Glomerular endothelial cell (primary cell): ENCODE measurements at places on chromosomes 16 and 17. TPM values are rescaled to one million over a fixed set of nuclear protein-coding genes. Genes with fewer than 3 reads are reported as not detected.

The GUCY2D gene
- total RNA-seq: not detected in 2 replicates

The LRRC37A gene
- total RNA-seq: 0.78 and 1.3 TPM in 2 replicates

The GHDC gene
- 13.7 and 14.3 TPM in 2 replicates for total RNA-seq

The RASL10B gene
- total RNA-seq: 1.5 and 3.8 TPM in 2 replicates

The C17orf67 gene
- total RNA-seq: 1.2 and 4.4 TPM in 2 replicates

The AOC2 gene
- 1.8 and 2.0 TPM in 2 replicates for total RNA-seq

The CA10 gene
- total RNA-seq: not detected in 2 replicates

The ST6GALNAC1 gene
- not detected in 2 replicates for total RNA-seq

The EIF1 gene
- 229 and 367 TPM in 2 replicates for total RNA-seq

The NXN gene
- 26.9 and 55.7 TPM in 2 replicates for total RNA-seq

The TP53TG3E gene
- total RNA-seq: not detected in 2 replicates
